T1000 (cell line): ENCODE measurements at places on chromosomes 12 and 14.
A peak's percentile ranks its signal among the peaks of the same experiment; 100 is the strongest.

DNA sequence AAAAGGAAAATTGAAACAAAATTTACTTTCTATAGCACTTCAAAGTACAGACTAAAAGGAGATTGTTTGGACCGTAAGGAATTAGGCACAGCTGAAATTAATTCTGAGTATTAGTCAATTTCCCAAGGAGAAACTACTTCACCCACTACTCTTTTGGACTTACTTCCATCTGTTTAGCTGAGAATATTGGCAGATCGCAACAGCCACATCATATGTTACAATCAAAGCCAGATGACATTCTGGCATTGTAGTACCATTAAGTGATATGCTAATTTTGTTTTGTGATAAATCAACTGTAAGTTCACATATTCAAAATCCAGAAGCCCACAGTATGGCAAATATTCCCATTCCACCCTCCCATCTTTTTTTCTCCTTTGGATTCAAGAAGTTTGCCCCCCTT is 47.1 kb upstream of the ANKS1B start:
- no peak for DNase-seq

GRCh38 chr14:72513965-72514659 is 379.8 kb downstream of the DPF3 start:
- peak; percentile 34 for DNase-seq

- no peak for DNase-seq
These were observed 70.2 kb downstream of the DACT1 start for GRCh38 chr14:58707949-58708348.

- no peak for DNase-seq
These were observed 80.6 kb downstream of the APAF1 start for GRCh38 chr12:98725476-98726247.

- no peak for DNase-seq
These were observed 100.2 kb downstream of the B4GALNT3 start for GRCh38 chr12:559906-560455.

GRCh38 chr14:89516173-89516572 is 99.1 kb upstream of the FOXN3 start:
- no peak for DNase-seq

- no peak for DNase-seq
These were observed 32.8 kb upstream of the TOMM20L start for GRCh38 chr14:58362798-58363412.

DNA sequence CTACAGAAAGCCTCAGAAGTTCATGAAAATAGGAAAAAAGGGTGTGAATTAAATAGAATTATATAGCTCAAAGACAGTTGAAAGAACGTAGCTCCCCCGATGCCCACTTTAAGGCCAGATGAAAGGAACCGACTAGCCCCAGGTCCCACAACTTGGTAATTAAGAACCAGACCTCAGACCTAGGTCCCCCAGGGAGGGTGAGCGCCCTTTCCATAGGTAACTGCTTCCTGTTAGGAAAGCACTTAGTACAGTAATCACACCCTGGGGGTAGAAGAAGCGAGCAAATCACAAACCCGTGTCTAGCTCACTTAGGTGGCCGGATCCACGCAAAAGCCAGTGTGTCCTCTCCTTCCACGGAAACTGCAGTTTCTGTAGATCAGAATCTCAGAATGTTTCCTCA is 77.1 kb downstream of the PLXNC1 start:
- DNase-seq, result no peak
